Mammary microvascular endothelial cell (primary cell): ENCODE measurements at places on chromosomes 4 and X. TPM values are rescaled to one million over a fixed set of nuclear protein-coding genes. Genes with fewer than 3 reads are reported as not detected.

The PDE6B gene
- total RNA-seq: 0.98 TPM in 1 of 2 replicates, not detected in the other

The CLTRN gene
- 0.07 and 0.10 TPM in 2 replicates for total RNA-seq

The SLC38A5 gene
- 32.2 and 39.8 TPM in 2 replicates for total RNA-seq

The GLRB gene
- 0.60 and 0.94 TPM in 2 replicates for total RNA-seq

The TLR8 gene
- not detected in 2 replicates for total RNA-seq
